Astrocyte of the cerebellum (primary cell): ENCODE measurements at places on chromosomes 7 and 10.
A peak's percentile ranks its signal among the peaks of the same experiment; 100 is the strongest.

GRCh38 chr7:73717991-73718405, 1.5 kb downstream of the STX1A start:
- DNase-seq, result peak; percentile 69

GRCh38 chr10:119274519-119275045, 67.2 kb downstream of the GRK5 start:
- no peak for DNase-seq

GRCh38 chr10:55786461-55787050, 574.5 kb downstream of the ZWINT start:
- DNase-seq, result no peak

DNA sequence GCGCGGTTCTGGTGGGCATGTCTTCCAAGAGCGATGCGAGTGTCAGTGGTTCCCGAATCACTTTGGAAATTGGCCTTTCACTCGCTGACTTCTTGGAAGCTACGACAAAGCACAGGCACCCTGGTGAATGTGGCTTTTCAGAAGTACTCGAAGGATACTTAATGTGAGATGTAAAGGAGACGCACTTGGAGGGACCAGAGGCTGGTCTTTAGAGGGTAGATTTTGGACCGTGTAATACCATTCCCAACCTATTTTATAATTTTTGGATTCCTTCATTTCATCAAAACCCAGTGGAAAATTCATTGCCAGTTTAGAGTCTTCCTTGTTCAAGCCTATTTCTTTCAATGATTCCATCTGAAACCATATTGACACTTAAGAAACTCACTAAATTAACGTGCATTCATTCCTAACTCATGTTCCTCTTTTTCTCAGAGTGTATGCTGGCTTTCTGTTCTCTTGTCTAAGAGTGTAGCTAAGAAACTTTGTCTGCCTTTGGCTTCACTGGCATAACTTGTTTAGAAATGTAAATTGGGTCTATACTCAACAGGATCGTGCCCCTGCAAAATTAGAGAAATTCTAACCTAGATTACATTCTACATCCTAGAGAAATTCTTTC, 645 bp upstream of the COPG2 start:
- no peak for DNase-seq

- DNase-seq, result no peak
Observed at GRCh38 chr10:97888641-97889262, 39.1 kb downstream of the GOLGA7B start.

DNA sequence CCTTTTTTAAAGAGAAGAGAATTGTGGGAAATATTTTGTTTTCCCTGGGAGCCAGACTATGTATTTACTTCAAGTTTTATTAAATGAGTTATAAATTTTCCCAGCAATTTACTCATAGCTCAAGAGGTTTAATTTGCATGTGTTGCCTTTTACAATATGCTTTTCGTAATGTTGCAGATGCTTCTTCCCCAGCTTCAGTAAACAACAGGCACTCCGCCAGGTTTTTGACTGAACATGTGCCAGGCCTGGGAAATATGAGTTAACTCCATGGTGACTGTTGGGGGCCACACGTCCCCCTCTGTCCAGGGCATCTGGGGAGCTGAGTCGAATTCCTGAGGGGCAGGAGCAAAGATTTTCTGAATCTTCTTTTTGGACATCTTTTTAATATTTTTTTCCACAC, 545.7 kb downstream of the LRMDA start:
- DNase-seq, result no peak

GRCh38 chr7:38820571-38820970, 88.4 kb downstream of the VPS41 start:
- DNase-seq, result no peak

- no peak for DNase-seq
Observed at GRCh38 chr10:16769331-16769730, 47.9 kb downstream of the RSU1 start.

- no peak for DNase-seq
Observed at GRCh38 chr10:94416896-94417295, 14.6 kb downstream of the TBC1D12 start.

DNA sequence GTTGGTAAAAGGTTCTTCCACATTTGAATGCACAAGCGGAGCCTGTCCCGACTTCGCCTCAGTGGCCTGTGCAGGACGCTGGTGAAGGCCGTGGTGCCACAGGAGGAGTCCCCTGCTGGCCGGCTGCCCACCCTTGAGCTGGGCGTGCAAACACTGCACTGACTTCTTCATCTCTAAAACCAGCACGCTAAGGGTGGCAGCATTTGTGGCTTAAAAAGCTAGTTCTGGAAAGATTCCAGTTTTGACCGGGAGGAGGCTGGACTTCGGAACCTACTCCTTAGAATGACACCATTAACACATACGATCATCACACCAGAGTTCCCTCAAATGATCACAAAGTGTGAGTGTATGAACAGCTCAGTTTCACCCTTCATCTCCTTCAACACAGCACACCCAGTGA, 102.4 kb downstream of the SMURF1 start:
- DNase-seq, result no peak

GRCh38 chr10:73780966-73781365, 882 bp upstream of the CHCHD1 start:
- no peak for DNase-seq

- no peak for DNase-seq
Observed at GRCh38 chr10:11448190-11448544, 163.3 kb downstream of the USP6NL start.

DNA sequence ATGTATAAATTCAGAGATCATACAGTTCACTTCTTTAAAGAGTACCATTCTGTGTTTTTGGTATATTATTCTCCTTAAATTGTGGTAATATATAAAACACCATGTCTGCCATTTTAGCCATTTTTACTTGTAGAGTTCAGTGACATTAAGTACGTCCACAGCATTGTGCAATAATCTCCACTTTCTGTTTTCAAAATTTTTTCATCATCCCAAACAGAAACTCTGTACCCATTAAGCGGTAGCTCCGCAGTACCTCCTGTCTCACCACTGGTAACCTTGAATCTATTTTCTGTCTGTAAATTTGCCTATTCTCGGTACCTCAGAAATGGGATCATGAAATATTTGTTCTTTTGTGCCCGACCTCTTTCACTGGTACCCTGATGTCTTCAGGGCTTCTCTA, 60.3 kb downstream of the CAMK1D start:
- no peak for DNase-seq

DNA sequence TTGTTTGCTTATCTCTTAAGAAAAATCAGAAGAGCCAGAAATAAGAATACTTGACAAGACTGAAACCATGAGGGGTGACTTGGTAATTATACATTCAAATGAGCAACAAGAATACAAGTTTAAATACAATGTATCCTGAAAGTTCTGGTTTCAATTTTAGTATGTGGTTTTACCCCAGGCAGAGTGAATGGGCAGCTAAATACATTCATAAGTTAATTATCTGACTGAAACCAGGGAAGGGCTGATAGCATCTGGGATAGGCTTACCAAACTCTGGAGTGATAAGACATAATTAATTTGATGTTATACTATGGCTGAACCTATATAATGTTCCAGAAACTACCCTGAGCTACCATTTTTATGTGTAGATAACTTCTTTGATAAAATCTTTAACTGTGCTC, 252.2 kb upstream of the PLXNA4 start:
- DNase-seq, result no peak

DNA sequence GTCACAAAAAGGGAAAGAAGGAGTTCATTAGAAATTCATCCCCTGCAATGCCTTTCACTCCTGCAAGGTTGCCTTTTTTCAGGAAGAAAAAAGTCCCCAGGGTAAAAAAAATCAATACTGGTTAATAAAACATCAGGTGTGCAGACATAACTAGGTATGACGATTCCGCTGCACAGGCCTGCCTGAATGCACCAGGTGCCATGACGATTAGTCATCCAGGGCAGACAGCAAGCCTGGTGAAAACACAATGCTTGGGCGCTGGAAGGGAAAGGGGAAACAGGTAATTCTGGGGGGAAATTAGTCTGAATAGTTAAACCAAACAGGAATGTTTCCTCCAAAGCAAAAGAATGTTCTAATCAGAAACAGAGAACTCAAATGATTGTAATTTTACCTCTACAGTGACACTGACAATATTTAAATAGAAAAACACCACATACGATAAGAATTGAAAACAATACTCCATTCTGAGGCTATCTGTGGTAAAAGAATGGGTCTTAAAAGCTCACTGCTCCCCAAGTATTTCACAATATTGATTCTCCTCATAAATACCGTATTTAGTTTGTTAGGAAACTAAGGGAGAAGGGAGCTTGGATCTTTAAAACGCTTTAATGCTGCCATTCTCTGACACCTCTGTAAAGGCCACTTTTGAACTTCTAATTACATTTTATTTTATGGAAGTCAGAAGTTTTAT, 45.2 kb downstream of the VPS41 start:
- no peak for DNase-seq

DNA sequence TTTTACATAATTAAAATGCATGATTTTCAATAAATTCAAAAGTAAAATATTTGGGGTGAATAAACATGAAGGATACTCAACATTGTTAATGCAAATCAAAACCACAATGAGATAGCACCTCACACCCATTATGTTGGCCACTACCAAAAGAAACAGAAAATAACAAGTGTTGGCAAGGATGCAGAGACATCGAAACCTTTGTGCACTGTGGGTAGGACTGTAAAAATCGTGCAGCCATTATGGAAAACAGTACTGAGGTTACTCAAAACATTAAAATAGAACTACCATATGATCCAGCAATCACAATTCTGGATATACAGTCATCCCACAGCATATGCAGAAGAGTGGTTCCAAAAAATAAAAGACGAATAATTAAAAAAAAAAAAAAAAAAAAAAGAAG, 13.1 kb downstream of the EZH2 start:
- no peak for DNase-seq

GRCh38 chr7:519484-520390, at the start of gene PDGFA:
PDGFA (minus strand) TSS chr7:519846; CDS start chr7:519001, 845 bp downstream.
- no peak for DNase-seq

DNA sequence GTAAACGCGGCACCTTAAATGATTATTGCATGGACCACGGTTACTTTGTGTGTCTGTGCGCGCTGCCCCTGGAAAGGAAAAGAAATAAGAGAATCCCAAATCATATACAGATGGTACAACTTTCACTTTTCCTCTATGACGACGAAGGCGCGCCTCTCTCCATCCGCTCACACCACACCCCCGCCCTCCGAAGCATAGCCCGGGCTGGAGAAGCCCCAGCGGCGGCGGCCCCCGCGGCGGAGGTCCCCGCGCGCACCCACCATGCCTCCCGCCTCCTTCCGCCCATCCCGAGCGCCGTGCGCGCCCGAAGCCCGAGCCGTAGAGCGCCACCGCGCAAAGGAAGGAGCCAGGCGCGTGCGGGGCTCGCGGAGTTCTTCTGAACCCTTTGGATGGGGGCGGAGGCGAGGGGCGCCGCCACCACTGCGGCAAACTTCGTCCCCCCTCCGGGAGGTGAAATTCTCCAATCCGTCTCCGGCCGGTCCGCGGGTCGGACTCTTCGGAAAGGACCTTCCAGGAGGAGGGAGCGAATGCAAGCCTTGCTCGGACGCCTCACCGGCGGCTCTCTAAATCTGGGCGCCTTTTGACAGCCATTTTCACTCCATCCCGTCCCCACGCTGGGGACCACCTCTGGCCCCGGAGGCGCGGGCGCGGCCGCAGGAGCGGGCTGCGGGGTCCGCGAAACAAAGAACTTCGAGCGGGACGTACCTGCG, 588 bp downstream of the GLI3 start:
- DNase-seq, result no peak

GRCh38 chr10:109215291-109216075, 707.8 kb downstream of the XPNPEP1 start:
- no peak for DNase-seq

DNA sequence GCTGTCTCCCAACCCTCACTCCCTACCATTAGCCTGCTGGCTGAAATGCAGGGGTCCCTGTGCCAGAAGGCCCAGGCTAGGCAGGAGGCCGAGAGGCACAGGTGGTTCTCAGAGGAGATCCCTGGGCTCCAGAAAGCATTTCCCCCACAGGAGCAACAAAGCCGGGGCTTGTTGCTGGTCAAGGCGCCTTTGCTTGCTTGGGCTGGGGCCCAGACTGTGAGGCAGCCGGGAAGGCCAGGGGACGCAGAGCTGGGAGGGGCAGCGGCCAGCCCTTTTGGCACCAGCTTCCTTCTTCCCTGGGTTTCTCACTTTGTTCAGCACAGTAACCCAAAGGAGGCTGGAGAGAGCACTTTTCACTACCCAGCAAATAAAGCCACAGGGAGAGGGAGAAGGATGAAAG, 48.6 kb downstream of the FBXW4 start:
- no peak for DNase-seq

DNA sequence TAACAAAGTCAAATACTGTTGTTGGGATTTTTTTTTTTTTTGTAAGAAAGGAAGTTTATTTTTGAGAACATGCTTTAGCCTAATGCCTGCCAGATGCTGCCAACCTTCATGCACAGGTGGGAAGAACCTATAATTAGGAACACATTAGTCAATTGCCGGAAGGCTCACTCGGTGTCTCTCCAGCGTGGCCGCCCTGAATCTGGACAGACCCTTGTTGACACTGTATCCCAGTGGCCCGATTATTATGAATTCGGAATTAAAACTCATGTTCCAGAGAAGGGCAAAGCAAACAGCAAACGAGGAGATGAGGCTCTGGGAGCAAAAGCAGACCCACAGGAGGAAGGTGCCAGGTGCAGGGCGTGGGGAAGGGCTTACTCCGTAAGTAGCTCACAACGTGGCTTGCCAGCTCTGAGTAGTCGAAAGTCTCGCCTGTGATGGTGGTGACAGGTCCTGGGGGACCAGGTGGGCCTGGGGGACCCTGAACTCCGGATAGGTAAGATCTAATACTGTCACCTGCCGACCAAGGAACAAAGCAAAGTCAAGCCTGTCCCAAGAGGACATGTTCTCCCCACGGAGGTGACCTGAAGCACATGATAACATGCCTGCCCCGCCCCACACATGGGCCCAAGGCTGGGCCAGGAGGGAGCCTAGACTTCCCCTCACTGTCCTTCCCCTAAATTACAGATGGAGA, 48.3 kb downstream of the COL17A1 start:
- DNase-seq, result no peak

DNA sequence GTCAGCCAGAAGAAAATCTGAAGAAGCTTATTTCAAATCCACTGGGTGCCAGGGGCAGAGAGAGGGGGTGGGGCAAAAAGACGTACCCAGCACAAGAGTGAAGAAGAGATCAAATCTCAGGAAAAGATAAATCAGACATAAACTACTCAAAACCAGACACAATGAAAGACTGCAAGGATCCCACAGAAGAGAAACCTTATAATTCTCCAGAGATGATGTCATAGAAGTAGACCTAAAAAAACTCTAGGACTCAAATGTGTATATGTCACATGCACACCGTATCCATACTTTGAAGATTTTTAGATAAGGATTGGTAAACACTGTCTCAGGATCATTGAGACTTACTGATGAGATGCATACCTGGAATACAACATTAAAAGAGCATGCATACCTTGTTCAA, 98.5 kb upstream of the PIK3CG start:
- no peak for DNase-seq

GRCh38 chr10:96493254-96493653, 20.5 kb downstream of the TLL2 start:
- no peak for DNase-seq

GRCh38 chr7:46360811-46361210, 439.7 kb upstream of the IGFBP3 start:
- no peak for DNase-seq

DNA sequence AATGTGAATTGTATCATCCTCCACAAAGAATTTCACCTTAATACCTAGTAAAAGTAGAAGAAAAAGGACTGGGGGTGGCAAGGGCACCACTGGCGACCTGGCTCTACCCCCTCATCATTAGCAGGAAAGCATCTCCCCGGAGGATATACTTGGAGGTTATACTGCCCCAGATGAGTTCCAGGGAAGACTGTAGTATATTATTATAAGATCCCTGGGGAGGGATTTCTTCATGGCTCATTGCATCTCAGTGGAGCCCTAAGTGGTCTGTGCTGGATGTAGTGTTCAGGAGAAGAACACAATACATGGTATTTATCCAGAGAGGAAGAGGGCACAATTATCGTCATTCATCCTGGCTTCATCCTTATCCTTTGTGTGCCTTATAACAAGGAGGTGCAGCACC, 14.2 kb upstream of the DYNC1I1 start:
- no peak for DNase-seq
